HCT116 (cell line): ENCODE measurements at places on chromosomes 1 and 21.

DNA sequence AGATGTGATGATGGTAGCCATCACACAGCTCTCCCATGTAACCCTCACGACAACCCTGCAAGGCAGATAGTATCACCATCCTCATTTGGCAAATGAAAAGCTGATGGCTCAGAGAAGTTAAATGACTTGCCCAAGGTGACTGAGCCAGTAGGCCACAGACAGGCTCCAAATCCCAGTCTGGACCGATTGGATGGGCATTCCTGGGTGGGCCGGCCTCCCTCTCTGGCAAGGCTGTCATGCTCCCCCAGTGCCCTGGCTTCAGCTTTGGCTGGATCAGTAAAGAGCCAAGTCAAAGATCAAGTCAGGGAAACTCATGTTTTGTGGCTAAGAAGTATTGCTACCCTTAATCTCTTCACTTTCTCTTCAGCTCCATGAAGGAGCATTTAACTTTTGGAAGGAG is 41.2 kb downstream of the CDCP2 start:
- no peaks in the 10 kb centered on the region for H3K27me3 ChIP-seq
- no peak overlapping the region for H3K4me3 ChIP-seq
- H3K27ac ChIP-seq = no peak overlapping the region
- no peaks in the 10 kb centered on the region for H3K4me1 ChIP-seq

GRCh38 chr1:25616095-25616986 is at the start of gene MAN1C1:
Gene MAN1C1 (plus strand): TSS chr1:25616791. CDS start chr1:25617798, 1,007 bp downstream.
- H3K27ac ChIP-seq = peak within 1 kb of the TSS; percentile 55; the same call in 1 of the 2 replicates
- no peaks in the 10 kb centered on the region for H3K36me3 ChIP-seq
- H3K27me3 ChIP-seq = peaks cover 13% of the 10 kb centered on the region; the same call in 1 of the 2 replicates
- peak; percentile 69 for DNase-seq
- H3K4me1 ChIP-seq = peaks cover 5% of the 10 kb centered on the region; the same call in 1 of the 2 replicates
- peak within 1 kb of the TSS; percentile 72 for H3K4me3 ChIP-seq

DNA sequence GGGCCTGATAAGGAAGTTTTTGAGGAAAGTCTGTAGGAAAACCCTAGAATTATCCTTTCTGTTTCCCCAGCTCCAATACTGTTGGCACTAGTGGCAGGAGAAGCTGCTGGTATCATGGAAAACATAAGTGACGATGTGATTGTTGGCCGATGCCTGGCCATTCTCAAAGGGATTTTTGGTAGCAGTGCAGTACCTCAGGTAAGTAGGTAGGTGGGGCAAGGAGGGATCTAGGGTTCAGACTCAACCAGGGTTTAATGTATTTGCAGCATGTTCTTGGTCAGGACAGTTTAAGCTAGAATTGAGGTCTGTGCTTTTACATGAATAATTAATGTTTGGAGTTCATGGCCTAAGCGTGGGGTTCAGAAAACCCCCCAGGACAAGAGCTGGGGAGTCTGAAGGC is 62.1 kb downstream of the KDM1A start:
- no peak for DNase-seq
- H3K36me3 ChIP-seq = peaks cover 67% of the 10 kb centered on the region

DNA sequence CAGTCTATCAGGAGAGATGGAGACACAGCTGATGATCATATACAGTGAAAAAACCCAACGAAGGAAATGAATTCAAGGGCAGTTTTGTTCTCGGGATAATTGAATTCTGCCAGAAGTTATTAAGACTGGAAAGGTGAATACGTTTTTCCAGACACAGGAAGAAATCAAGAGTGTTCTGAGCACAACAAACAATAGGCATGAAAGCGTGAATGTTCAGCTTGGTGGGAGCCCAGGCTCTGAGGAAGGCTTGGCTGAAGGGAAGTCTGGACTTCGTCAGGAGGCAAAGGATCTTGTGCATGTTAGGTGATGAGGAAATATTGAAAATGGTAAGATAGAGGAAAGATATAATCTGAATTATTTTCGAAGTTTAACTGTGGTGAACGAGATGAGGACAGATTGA is 50.4 kb downstream of the CYYR1 start:
- no peaks in the 10 kb centered on the region for H3K4me1 ChIP-seq
- no peak overlapping the region for H3K4me3 ChIP-seq
- H3K27ac ChIP-seq = no peak overlapping the region
- H3K27me3 ChIP-seq = no peaks in the 10 kb centered on the region
- no peaks in the 10 kb centered on the region for H3K36me3 ChIP-seq

DNA sequence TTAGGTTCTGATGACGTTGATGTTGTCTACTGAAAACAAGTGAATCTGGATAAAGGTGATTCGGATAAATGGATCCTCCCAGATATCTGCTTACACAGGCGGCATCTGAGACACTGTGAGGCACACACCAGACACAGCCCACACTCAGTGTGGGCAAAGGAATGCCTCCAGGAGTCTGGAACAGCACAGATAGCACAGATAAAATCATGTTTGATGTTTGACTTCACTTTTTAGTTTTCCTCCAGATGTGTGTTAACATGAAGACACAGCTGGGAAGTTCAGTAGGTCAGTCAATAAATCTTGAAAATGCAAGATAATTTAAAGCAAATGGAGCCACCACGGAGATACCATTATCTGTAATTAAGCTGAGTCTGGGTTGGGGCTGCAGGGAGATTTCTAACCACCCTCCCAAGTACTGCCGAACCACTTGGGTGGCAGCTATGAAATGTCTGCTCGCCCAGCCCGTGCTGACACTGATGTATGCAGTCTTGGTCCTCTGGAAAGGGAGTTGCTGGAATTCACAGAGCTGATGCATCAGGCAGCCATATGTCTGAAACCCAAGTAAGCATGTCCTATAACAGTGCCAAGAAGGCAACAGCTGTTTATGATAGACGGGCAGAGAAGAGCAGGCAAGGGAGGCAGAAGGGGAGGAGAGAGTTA is 11.7 kb downstream of the CAPN9 start:
- DNase-seq = no peak
- no peak overlapping the region for H3K27ac ChIP-seq
- peaks cover 3% of the 10 kb centered on the region; the same call in 1 of the 2 replicates for H3K4me1 ChIP-seq
- H3K27me3 ChIP-seq = no peaks in the 10 kb centered on the region
- no peak overlapping the region for H3K4me3 ChIP-seq

DNA sequence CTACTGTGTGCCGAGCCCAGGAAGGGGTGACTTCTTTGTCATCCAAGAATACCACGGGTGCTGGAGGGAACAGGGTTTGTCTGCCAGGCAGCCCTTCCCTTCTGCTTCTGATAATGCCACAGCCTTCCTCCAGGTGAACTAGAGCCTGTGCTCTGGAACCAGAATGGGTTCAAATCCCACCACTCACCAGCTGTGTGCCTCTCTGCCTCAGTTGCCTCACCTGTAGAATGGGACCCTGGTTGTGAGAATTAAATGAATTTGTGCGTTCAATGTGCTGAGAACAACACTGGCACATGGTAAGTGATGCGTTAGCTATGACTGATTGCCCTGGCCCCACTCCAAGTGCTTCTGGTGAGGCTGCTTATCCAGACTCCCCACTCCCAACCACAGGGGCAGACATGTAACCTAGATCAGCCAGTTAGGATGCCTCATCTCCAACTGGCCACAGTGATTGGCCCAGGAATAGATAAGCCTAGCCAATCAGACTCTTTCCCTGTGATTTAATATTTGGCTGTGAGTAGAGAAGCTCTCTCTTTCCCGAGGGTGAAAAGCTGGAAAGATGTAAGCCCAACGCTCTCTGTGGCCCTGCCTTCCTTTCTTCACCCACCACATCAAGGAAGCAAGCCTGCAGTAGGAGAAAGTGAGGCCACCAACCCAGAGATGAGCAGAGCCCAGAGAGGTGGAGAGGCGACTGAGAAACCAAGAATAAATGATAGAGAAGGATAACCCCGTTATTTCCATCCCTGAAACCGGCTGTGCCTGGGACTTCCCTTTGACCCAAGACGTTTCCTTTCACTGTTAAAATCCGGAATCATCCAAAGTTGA is 20.8 kb upstream of the LAPTM5 start:
- no peak for DNase-seq
- no peaks in the 10 kb centered on the region for H3K36me3 ChIP-seq
- no peaks in the 10 kb centered on the region for H3K27me3 ChIP-seq

DNA sequence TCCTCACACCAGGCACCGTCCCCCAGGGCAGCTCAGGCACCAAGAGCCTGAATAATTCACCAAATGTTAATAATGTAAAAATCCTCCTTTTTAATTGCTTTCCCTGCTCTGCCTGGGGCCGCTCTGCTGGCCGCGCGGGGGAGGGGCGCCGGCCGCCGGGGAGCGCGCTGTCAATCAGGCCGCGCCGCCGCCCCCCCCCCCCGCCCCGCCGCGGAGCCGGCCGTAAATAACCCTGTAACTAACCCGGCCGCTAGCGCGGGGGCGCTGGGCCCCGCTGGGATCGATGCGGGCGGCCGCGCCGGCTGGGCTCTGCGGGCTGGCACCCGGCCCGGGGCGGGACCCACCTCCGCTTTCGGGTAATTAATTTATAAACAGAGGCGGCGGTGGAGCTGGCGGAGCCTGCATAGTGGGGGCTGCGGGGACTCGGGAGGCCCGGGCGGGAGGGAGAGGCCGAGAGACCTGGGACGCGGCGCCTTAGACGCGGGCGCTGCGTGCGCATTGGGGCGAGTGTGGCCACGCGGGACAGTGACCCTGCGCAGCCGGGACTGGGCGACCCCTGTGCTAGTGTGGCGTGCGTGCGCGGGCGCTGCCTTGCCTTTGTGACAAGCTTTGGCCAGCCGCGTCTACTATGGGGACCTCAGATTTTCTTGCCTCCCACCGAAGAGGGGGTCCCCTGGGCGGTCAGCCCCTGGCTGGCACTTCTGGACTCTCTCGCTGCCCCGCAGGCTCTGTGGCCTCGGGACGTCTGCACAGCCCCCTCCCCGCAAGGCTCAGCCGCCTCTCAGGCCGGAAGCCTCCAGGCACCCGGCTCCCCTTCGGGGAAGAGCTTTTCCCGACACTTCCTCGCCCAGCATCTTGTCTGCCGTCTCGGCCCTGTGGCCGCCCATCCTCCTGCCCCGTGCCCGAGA is 16.6 kb downstream of the SAMD11 start:
- H3K4me1 ChIP-seq = peaks cover 51% of the 10 kb centered on the region
- H3K36me3 ChIP-seq = peaks cover under 1% of the 10 kb centered on the region; the same call in 1 of the 2 replicates
- peak overlapping the region; percentile 50 for H3K4me3 ChIP-seq
- DNase-seq = no peak
- H3K27me3 ChIP-seq = peaks cover 13% of the 10 kb centered on the region; the same call in 1 of the 2 replicates
- peak overlapping the region; percentile 55; the same call in 1 of the 2 replicates for H3K27ac ChIP-seq

- H3K4me1 ChIP-seq = no peaks in the 10 kb centered on the region
- no peaks in the 10 kb centered on the region for H3K27me3 ChIP-seq
- no peak overlapping the region for H3K27ac ChIP-seq
- no peak for DNase-seq
- H3K4me3 ChIP-seq = no peak overlapping the region
- no peaks in the 10 kb centered on the region for H3K36me3 ChIP-seq
These were observed 3.4 kb downstream of the POU3F1 start for GRCh38 chr1:38043036-38043747.

DNA sequence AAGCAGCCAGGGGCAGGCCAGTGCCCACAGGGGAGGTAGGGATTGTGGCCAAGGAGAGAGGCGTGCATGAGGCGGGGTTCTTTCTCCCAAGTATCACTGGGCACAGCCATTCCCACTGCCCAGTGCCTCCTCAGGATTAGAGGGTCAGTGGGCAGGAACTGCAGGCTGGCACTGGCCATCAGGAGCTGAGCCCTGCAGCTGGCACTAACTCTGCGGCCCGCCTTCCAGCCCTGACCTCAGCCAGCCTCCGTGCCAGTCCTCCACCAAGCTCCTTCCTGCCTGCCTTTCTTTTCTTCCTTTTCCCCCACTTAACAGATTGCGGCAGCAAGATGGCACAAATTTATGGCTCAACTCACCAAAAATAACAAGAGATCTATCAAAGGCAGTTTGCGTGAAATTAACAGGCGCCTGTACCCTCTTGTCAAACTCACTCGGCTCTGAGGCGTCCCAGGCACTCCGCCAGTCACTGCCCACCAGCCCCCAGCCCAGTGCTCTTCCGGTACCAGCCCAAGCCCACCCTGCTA is 11.1 kb downstream of the ADGRB2 start:
- H3K27me3 ChIP-seq = no peaks in the 10 kb centered on the region
- no peak overlapping the region for H3K27ac ChIP-seq
- no peak for DNase-seq

DNA sequence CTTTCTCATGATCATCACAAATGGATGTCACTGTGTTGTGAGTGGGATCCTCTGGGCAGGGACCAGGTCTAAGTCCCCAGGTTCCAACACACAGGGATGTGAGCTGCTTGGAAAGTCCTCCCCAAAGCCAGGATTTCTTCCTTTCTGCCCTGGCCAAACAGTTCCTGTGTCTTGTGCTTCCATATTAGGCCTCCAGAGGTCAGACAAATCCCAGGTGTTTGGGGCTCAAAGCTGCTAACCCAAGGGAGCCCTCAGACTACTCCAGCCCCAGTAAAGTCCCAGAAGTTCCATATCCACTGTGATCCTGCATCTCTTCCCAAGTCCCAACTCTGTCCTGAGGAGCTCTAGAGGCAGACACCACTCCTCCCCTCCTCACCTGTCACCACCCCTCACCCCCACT is 27.7 kb upstream of the MAGOH start:
- H3K4me3 ChIP-seq = no peak overlapping the region
- no peaks in the 10 kb centered on the region for H3K4me1 ChIP-seq
- no peak overlapping the region for H3K27ac ChIP-seq
- no peaks in the 10 kb centered on the region for H3K27me3 ChIP-seq

DNA sequence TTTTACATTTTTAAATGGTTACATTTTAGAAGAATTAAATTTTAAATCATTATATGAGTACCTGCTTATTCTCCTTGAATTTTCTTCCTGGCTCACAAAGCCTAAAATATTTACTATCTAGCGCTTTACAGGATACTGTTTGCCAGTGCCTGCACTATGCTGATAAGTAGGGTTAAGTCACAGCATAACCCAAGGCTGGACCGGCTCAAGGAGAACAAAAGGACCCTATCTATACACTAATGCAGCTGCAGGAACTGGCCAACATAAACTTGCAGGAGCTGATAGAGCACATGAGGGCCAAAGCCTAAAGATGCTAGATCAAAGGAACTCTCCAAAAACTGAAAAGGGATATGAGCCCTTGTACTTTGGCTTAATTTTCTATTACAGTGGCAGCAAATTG is 1086.9 kb upstream of the TMPRSS15 start:
- H3K27ac ChIP-seq = no peak overlapping the region
- no peak overlapping the region for H3K4me3 ChIP-seq

- no peaks in the 10 kb centered on the region for H3K36me3 ChIP-seq
- DNase-seq = no peak
These were observed 511 bp upstream of the INPP5B start for GRCh38 chr1:37947364-37947763.

DNA sequence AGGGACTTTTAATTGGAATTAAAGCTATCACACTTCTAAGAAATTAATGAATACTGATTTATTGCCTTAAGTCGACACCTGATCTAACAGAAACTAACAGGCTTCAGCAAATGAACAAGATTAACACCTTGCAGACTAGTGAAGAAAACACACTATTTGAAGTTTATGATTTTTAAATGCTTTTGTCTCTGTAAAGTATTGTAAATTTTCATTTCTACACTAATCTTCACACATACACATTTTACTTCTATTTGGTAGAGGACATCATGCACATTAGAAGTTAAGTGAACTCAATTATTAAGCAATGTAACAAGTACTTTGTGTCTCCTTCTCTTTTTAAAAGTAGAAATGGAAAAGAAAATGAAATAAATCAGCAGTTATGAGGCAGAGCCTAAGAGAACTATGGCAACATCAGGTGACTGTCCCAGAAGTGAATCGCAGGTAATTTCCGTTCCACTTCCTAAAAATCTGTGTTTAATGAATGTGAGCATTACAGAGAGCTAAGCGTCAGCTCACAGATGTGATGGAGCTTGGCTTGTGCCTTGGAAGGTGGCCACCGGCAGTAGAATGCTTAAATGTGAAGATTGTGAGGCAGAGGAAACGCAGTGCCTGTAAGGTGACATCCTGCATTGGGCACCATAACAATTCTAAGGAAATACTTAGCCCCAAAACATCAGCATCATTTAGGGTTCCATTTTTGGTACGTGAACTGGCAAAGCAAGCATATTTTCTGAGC is 1.2 kb downstream of the PRMT2 start:
- DNase-seq = no peak
- H3K27ac ChIP-seq = peak overlapping the region; percentile 99; the same call in 1 of the 2 replicates
- H3K36me3 ChIP-seq = no peaks in the 10 kb centered on the region
- peaks cover 7% of the 10 kb centered on the region; the same call in 1 of the 2 replicates for H3K4me1 ChIP-seq
- no peaks in the 10 kb centered on the region for H3K27me3 ChIP-seq
- H3K4me3 ChIP-seq = peak overlapping the region; percentile 88
